K562 (cell line): ENCODE measurements at places on chromosomes 13 and 19. TPM values are rescaled to one million over a fixed set of nuclear protein-coding genes. Genes with fewer than 3 reads are reported as not detected.

DNA sequence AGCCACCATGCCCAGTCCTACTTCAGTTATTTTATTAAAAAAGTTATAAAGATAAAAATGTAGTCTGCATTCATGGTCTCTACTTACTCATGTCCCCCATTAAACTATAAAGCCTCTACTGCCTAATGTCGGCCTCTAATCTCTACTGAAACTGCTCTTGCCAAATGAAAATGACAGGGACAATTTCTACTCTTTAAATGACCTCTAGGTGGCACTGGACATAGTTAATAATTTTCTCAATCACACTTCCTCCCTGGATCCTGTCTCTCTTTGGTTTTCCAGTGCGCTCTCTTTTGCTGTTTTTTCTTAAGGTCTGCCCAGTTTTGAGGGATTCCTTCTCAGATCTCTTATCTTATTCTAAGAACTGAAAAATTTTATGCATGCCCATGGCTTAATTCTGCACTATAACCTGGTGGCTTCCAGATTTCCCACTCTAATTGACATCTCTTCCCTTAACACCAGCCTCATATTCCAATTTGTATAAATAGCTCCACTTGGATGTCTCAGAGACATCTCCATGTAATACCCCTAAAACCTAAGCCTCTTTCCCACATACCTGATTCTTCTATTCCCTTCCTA lies 54.3 kb downstream of the MTMR6 start:
- H3K27me3 ChIP-seq: peaks cover 10% of the 10 kb centered on the region; the same call in 2 of the 3 replicates

HMGB1 gene
- total RNA-seq: 441 and 442 TPM in 2 replicates

DNA sequence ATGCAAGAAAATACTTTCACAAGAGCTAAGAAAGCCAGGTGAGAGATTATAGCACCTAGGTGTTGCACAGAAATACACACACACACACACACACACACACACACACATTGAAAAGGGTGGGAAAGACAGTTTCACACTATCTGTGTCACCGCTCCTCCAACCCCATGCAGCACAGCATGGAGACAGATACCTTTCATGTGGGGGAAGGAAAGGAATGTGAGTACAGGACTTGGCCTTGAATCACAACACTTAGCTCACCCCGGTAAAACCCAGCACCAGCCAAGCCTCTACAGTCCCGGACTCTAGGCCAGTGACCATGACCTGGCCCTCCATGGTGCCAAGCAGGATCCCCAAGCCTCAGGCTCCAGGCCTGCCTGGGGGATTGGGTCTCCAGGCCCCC lies 462.0 kb upstream of the SPRY2 start:
- no peaks in the 10 kb centered on the region for H3K36me3 ChIP-seq
- no peak overlapping the region for H3K4me3 ChIP-seq
- no peak overlapping the region for H3K27ac ChIP-seq
- no peaks in the 10 kb centered on the region for H3K27me3 ChIP-seq
- no peak for DNase-seq
- H3K4me1 ChIP-seq: no peaks in the 10 kb centered on the region

CGB3 gene
- not detected in 2 replicates for total RNA-seq

- H3K4me3 ChIP-seq: no peak overlapping the region
- H3K4me1 ChIP-seq: no peaks in the 10 kb centered on the region
- DNase-seq: no peak
- H3K27ac ChIP-seq: no peak overlapping the region
- H3K27me3 ChIP-seq: no peaks in the 10 kb centered on the region
These were observed 163.5 kb downstream of the MTUS2 start for GRCh38 chr13:28983641-28984040.

DNA sequence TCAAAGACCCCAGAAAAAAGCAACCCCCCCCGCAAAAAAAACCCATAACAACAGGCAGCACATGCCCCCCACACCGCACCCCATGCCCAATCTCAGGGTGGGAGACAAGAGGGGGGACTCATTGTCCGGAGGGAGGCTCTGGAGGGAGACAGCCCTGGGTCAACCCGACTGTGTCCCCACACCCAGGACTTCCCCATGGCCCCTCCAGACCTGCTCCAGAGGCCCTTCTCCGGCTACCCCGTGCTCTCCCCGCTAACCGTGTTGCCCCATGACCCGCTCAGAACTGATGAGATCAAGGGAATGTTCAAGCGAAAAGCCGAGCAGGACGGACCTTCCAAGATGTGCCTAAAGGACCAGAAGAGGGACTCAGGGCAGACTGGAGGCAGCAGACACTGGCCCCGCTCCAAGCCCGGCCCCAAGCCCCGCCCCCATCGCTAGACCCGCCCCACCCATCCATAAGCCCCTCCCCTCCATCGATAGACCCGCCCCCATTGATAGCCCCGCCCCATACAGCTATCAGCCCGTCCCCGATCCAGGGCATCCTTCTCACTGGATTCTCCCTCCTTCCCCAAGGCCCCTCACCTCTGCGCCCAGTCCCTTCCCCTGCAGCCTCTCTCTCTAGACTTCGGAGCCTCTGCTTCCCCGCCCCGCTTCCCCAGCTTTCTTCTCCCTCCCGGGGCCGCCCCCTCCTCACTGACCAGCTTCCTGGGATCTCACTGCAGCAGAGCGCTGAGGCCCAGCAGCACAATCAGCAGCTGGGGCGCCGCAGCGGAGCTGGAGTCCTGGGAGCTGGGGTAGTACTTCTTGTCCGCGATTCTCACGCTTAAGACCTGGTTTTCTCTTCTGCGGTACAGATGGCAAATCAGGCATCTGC lies 2.2 kb downstream of the BST2 start:
- peaks cover 44% of the 10 kb centered on the region for H3K4me1 ChIP-seq
- H3K4me3 ChIP-seq: peak overlapping the region; percentile 53
- peaks cover 34% of the 10 kb centered on the region; the same call in 2 of the 3 replicates for H3K36me3 ChIP-seq
- H3K27ac ChIP-seq: peak overlapping the region; percentile 69; the same call in 2 of the 3 replicates
- H3K27me3 ChIP-seq: no peaks in the 10 kb centered on the region

FCGBP gene
- 1.5 and 1.9 TPM in 2 replicates for total RNA-seq

DNA sequence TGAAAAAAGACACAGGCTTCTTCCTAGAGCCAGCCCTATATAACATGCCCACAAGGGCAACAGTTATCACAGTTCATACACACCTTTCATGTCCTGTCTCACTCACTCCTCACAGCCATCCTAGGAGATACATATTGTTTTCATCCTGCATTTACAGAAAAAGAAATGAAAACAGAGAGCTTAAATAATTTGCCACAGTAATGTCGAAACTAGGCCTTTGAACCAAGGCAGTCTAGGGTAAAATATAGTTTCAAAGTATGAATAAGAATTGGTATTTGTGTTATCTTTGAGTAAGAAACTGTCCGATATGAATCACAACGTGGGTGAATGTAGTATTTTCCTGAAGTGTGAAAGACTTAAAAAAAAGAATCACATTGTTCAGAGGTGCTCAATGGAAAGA lies 26.8 kb downstream of the CLDN10 start:
- DNase-seq: no peak
- H3K4me3 ChIP-seq: no peak overlapping the region
- no peaks in the 10 kb centered on the region for H3K36me3 ChIP-seq
- H3K27me3 ChIP-seq: peaks cover 7% of the 10 kb centered on the region; the same call in 1 of the 2 replicates
- no peaks in the 10 kb centered on the region; the same call in 1 of the 2 replicates for H3K4me1 ChIP-seq

DNA sequence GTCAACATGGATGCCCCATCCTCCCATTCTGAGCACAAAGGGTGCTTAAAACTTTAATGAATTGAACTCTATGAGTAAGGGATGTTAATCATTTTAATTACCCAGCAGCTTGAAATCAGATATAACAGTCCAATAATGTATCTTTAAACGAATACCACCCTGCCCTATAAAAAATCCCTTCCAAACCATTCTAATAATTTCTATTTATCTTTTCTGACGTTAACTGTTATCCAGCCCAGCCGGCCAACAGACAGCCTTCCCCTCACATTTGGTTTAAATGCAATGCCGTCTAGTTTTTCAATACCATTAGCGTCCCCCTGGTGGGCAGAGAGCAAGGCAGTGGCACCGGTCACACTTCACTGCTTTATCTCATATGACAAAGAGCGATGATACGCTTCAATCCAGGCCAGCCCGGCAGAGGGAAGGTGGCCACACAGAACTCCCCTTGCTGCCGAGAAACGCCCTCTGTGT lies 402.2 kb upstream of the ZNF507 start:
- no peak for DNase-seq
- no peaks in the 10 kb centered on the region for H3K36me3 ChIP-seq
- H3K4me1 ChIP-seq: no peaks in the 10 kb centered on the region

FSD1 gene
- 1.4 and 1.5 TPM in 2 replicates for total RNA-seq

CRTC1 gene
- 3.8 and 4.3 TPM in 2 replicates for total RNA-seq

DNA sequence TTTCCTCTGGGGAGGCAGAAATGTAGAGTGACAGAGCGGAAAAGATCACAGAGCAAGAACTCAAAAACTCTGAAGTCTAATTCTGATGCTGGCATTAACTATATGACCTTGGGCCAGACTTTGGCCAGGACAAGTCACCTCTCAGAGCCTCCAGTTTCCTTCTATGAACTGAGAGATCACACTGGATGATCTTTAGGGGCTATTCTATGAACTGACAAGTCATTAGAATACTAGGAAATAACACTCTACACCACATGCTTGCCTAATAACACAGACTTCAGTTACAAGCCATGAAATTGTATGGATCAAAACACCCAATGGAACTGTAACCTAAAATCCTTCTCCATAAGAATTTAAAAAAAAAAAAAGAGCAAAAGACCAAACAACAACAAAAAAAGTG lies 16.9 kb downstream of the SLC25A30 start:
- no peak overlapping the region for H3K4me3 ChIP-seq
- no peaks in the 10 kb centered on the region for H3K27me3 ChIP-seq
- peaks cover 10% of the 10 kb centered on the region; the same call in 1 of the 3 replicates for H3K36me3 ChIP-seq

DNA sequence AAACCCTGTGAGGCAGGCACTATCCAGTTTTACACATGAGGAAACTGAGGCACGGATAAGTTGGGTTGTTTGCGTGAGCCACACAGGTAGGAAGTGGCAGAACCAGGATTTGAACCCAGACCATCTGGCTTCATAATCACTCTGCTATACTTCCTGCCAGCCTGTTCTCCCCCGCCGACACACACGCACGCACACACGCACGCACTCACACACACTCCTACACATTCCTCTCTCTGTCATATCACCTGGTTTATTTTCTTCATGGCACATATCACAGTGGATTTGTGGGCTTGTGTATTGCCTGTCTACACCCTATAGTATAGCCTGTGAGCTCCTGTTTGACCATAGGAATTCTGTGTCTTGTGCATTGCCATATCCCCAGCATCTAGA lies 140.0 kb downstream of the SIPA1L3 start:
- H3K36me3 ChIP-seq: no peaks in the 10 kb centered on the region
- no peak overlapping the region for H3K27ac ChIP-seq
- DNase-seq: no peak
- peaks cover 36% of the 10 kb centered on the region for H3K27me3 ChIP-seq
- H3K4me1 ChIP-seq: no peaks in the 10 kb centered on the region
- no peak overlapping the region for H3K4me3 ChIP-seq

- peaks cover 2% of the 10 kb centered on the region for H3K27me3 ChIP-seq
- H3K4me3 ChIP-seq: no peak overlapping the region
- H3K4me1 ChIP-seq: peaks cover 26% of the 10 kb centered on the region
- H3K27ac ChIP-seq: no peak overlapping the region
- no peak for DNase-seq
These were observed 29.8 kb downstream of the DPF1 start for GRCh38 chr19:38194061-38194701.

MZT1 gene
- total RNA-seq: 20.5 and 22.6 TPM in 2 replicates
